Activated CD8-positive, alpha-beta memory T cell treated with anti-CD3 and anti-CD28 coated beads for 36 hours (primary cell): ENCODE measurements at places on chromosomes 5 and 9. TPM values are rescaled to one million over a fixed set of nuclear protein-coding genes. Genes with fewer than 3 reads are reported as not detected.

DNAJA1 gene
- total RNA-seq: 274 TPM

SLC46A2 gene
- total RNA-seq: not detected

RASEF gene
- total RNA-seq: not detected

CXCL14 gene
- total RNA-seq: not detected

PAPPA gene
- total RNA-seq: not detected

ABO gene
- total RNA-seq: not detected

SLC34A1 gene
- not detected for total RNA-seq

TMEM215 gene
- not detected for total RNA-seq

HK3 gene
- not detected for total RNA-seq

RAD23B gene
- total RNA-seq: 158 TPM

CSF1R gene
- total RNA-seq: not detected

FCN2 gene
- total RNA-seq: not detected

GABRB2 gene
- not detected for total RNA-seq

RASGEF1C gene
- total RNA-seq: not detected

HRH2 gene
- 32.6 TPM for total RNA-seq

ENC1 gene
- total RNA-seq: 0.46 TPM

MEIKIN gene
- not detected for total RNA-seq

LRRC19 gene
- total RNA-seq: not detected

CKMT2 gene
- not detected for total RNA-seq

TRIM7 gene
- 1.9 TPM for total RNA-seq
